ENCODE measurements at places on chromosomes 4 and X.

- DNase-seq, result no peak
Measured at GRCh38 chr4:8779490-8779932, 92.1 kb downstream of the HMX1 start.

DNA sequence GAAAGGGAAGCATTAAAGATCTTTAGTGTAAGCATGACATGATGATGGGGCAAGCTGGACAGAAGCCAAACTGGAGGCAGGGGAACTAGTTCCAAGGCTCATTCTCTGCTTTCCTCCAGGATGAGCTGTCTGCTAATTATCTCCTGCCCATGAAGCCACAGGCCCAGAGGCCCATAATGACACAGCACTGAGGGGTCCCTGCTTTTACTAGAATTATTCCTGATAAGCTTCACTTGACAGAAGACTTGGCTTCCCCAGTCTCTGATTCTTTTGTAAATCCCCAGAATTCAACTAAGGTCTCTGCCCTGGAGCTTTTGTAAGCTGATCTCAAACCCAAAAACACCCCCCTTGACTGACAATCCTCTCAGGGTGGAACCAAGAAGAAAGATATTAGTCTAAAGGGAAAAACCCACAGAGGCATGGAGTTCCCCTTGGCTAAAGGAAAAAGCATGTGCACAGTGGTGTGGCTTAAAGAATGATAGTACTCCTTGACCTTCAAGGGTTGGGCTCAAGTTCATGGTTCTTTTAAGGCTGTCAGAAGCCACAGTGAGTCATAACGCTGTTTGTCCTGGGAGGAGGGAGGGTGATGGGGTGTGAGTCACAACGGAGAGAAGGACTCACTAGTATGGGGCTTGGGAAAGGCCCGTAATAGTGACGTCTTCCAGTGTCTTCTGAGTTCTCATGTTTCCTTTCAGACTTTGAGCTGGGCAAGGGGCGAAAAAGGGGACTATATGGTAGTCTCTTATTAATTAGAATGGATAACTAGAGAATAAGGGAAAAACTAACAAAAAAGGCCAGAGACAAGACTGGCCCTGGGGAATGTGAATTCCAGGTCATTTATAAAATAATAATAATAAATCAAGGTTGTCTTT lies 146.0 kb upstream of the CPEB2 start:
- DNase-seq, result no peak

DNA sequence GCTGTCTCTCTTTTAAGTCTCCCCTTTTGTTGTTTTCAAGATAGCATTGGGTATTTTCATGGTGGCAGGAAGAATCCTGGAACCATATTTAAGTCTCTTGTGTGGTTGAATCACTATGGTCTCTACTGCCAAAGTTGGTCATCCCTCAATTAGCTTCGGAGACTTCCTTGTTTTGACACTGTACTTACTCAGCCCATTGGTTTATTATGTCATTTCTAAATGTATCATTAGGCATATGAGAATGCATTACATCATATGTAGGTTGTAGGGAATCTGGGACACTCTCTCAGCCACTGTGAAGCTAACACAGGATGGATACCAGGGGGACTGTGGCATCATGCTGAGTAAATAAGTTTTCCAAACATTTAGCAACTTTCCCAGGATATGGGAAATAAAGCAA lies 211.8 kb downstream of the DTHD1 start:
- no peak for DNase-seq

GRCh38 chr4:161419822-161420221 lies 744.0 kb downstream of the FSTL5 start:
- no peak for DNase-seq

DNA sequence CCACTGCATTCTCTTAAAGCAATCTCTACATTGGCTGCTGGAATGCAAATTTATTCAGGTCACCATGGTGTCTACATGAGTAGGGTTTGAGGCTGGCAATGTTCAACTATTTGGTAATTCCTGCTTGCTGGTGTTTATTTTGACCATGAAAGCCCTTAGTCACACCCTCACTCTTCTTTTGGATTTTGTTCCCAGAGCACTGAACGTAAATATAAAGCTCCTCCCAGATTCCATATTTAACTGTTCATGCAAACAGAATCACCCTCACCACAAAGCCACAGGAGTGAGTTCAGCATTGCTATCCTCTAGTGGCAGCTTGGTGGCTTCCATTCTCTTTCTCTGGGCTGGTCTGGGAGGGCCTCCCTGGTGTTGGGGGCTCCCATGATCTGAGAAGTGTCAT lies 82.8 kb downstream of the LNX1 start:
- DNase-seq, result no peak

DNA sequence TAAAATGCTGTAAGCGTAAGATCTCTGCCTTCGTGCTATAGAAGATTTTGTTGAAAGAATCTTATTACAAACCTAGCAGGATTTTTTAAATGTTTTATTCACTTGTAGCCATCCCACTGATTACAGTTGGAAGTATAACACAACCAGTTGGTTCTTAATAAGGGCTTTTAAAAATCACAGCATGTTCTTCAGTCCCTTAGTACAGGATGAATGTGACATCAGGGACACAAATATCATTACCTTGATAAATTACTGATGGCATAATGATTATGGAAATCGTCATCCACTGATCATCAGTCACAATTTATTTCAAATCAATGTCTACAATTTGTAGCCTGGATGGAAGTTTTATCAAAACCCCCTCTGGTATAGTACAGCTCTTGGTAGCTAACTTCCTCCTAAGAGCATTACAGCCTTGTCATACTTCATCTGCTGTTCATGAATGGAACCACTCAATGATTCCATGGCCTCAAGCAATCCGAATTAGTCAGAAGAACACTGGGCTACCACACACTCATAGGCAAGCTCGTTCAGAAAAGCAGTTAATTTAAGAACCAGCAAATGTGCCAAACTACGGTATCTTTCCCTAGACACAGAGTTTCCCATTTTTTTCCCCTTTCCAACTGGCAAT lies 389.2 kb upstream of the TENM3 start:
- no peak for DNase-seq

- no peak for DNase-seq
Measured at GRCh38 chr4:150316332-150317205, 238.3 kb downstream of the DCLK2 start.

GRCh38 chr4:13611283-13611842 lies 16.2 kb downstream of the BOD1L1 start:
- DNase-seq, result no peak

- no peak for DNase-seq
Measured at GRCh38 chr4:179595671-179596410, 2153.6 kb upstream of the AGA start.

- DNase-seq, result no peak
Measured at GRCh38 chr4:7547368-7548040, 112.8 kb upstream of the PSAPL1 start.

- no peak for DNase-seq
Measured at GRCh38 chr4:81919810-81920209, 448.1 kb upstream of the RASGEF1B start.

GRCh38 chr4:82758701-82759685 lies 39.6 kb downstream of the SCD5 start:
- DNase-seq, result no peak

DNA sequence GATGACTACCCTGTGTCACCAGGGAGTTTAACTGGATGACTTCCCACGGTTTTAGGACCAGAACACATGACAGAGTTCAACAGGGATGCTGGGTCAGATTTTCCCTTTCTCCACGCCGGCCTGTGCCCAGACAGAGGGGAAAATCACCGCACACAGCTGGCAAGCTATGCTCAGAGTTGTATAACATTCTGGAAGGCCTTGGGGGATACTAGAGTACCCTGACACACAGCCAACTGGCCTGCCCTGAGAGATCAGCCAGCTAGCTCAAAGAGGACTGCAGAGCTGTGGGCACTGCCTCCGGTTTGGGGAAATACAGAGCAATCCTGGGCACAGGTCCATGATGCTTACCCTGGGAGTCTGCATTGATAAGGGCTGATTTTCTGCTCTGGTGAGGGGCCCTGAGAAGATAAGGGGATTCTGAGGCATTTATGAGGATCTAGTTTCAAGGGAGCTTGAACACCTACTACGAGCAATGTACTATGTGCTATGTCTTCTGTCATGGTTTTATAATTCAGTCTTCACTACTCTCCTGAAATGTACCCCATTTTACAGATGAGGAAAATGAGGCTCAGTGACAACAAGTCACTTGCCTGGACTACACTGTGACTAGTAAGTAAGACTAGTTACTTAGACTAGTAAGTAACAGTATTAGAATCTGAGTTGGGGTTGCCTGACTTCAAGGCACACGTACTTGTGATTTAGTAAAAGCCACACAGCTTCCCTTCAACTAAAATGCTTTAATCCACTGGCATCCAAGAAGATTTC lies 14.7 kb downstream of the C4orf54 start:
- no peak for DNase-seq
